Esophagus mucosa (tissue), 1 donor: ENCODE measurements at places on chromosomes 11 and 22.

GRCh38 chr11:1351278-1351937 lies 38.3 kb upstream of the BRSK2 start:
- no peak for ATAC-seq

DNA sequence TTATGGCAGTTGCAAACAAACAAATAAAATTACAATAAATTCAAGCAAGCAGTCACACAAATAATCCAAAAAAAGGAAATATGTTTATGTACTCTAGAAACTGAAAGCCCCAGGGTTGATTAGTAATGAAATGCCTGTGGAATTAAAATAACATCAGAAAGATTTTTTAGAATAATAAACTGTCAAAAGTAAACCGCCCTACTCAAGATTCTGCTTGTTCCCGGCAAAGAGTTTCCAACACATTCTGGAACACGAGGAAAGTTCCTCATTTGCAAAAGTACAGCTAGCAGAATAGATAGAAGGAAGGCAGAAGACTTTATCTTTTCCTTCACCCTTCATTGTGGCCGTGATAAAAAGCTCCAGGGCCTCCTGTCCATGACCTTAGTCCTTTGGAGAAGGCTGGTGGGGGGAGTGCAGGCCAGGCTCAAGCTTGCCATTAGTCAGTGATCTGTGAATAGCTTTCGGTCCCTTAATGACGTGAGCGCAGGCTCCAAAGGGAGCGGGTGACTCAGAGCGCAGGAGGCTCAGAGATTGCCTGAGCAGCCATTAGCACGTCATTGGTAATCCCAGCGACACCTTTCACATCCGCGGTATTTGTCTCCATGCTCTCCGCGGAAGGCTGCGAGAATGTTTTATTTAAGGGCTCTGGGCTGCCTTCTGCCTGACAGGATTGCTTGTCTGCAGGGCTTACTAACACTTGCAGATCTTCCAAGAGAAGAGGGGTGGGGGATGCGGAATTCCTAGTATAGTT lies 458.3 kb downstream of the METTL15 start:
- peak; percentile 93 for ATAC-seq

DNA sequence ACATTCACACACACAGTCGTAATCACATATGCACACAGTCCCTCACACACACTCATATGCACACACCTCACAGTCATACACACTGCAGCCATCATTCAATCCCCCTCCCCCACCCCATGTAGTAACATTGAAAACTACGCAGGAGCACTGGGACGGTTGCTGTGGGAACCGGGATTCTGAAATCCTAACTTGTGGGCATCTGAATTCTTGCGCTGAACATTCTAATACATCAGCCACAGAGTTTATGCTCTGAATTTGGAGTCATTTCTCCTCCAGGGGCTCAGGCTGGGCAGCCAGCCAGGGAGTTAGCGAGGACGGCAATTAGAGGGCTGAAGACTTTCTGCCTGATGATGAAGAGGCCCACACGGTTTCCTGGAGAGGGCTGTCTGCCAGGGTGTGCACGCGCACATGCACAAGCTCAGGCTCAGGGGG lies 32.7 kb downstream of the CD6 start:
- ATAC-seq = peak; percentile 6

GRCh38 chr22:38402204-38402603 lies 52.8 kb downstream of the KCNJ4 start:
- ATAC-seq = no peak

- ATAC-seq = no peak
These were observed 234.4 kb upstream of the E2F8 start for GRCh38 chr11:19474954-19475721.

- no peak for ATAC-seq
These were observed 105.3 kb upstream of the FGF3 start for GRCh38 chr11:69924308-69925161.

DNA sequence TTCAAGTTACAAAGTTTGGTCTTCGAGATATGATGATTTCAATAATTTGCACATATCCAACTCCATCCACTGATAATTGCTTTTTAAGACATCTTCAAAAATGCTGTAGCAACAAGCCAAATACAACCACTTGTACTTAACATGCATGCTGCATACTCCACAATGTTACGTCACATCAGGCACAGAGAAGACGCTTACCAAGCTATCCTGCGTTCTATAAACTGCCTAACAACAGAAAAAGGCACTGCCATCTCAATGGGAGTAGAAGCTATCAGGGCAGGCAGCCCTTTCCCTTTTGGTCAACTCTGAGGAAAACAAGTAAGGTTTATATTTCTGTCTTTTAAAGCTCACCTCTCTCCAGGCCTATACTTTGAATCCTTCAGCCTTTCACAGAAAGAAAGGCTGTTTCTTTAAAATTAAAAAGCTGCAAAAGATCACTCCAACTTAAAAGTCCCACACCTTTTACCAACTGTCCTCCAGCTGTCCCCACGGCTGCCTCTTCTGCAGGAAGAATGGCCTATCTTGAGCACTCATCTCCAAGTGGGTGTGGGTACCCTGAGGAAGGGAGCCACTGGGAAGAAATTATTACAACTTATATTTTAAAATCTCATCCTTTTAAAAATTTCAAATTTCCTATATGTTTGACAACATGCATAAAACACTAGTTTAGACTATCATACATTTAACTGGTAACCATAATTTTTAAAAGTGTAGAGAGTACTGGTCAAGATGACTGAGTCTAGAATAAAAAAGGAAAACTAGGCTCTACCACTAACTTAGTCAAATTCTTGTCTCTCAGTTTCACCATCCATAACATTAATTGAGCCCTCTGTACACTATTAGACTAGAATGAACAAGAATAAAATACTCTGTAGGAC lies 14.5 kb downstream of the PHF21A start:
- ATAC-seq = no peak

- peak; percentile 82 for ATAC-seq
These were observed at the start of gene TMEM45B for GRCh38 chr11:129815596-129816461. Gene TMEM45B (plus strand): TSS chr11:129815848. CDS start chr11:129852483, 36,635 bp downstream.

DNA sequence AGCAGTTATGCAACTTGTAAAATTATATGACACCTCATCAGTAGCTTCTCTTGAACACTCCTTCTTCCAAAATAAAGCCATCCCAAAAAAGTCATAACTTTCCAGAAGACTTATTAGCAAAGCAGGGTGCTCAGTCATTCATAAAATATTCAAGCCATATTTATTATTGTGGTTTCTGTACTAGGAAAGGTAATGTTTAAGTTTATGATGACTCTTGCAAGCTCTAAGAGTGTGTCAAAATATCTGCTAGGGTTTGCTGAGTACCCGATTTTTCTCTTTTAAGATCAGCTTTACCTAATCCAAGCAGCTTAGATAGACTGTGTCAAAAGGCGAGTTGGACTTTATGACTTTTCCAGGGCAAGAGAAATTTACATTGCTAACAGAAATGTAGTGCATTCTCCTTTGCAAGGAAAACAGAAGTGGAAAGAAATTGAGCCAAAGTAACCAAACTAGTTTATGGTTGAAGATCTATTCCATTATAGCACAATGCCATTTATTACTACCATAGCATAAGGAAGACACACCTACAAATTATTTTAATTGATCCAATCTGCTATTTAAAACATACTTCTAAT lies 98.0 kb upstream of the SOX6 start:
- no peak for ATAC-seq

- no peak for ATAC-seq
These were observed 257.6 kb downstream of the NELL1 start for GRCh38 chr11:20926799-20927540.

DNA sequence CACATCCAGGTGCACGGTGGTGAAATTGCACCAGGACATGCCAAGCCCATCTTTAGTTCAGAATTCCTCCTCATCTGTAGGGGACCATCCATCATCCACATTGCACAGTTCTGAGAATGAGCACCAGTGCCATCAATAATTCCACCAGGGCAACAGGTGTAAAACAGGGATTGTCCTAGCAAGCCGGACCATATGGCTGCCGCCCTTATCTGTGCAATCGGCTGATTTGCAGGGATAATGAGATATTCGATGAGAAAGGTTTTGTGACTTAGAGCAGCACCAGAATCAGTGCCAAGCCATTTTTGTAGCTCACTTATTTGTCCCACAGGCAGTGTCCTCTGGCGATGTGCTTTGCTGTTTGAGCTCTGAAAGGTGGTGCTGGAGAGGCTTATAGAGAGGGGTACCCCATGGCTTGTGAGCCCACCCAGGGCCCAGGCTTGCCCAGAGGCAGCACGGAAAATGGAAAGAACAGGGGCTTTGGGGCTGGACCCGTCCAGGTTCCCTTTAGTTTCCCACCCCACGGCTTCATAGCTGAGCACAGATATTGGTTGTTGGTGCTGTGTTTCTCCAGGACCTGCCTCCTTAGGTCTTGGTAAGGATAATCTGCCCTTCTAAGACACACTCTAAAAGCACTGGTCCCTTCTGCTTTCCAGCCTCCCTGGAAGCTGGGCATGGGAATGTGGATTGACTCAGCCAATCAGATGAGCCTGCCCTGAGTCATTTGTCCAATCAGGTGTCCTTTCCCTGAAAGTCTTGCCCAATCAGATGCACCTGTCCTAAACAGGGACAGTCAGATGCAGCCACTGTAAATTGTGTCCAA lies 84.0 kb upstream of the SHANK2 start:
- ATAC-seq = no peak

DNA sequence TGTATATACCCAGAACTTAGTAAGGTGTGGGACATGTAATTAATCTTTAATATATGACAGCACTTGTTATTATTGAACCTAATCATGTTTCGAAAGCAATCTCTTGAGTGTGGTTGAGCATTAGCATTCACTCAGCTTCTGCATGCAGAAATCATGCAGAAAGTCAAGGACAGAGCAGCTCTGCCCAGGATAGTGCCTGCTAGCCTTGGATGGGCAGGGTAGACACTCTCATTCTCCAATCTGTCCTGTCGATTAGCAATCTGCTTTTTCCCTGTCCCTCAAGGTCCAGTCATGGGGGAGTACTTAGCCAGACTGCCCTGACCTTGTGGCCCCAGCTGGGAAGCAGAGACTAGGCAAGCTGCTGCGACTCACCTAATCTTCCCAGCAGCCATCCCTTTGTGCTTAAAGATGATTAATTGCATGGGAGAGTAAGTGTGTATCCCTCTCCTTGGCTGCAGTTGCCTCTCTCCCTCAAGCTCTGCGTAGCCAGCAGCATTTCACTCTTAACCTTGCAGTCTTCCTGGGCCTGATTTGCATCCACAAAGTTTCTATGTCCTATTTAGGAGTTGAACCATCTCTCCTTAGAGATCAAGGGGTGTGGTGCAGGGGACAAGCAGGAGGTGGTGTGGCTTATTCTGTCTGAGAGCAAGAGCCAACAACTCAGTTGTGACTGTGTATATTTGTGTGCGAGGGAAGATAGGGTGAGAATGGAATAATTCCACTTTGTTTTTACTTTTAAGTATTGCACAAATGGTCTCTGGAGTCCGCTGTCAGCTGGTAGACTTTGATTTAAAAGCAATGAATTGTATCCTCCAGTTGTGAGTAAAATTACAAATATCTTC lies 101.4 kb downstream of the FDX1 start:
- ATAC-seq = peak; percentile 45

- no peak for ATAC-seq
These were observed at the start of gene GLYATL2 for GRCh38 chr11:58844361-58845005. Gene GLYATL2 (minus strand): TSS chr11:58844704. CDS start chr11:58839612, 5,092 bp downstream.

DNA sequence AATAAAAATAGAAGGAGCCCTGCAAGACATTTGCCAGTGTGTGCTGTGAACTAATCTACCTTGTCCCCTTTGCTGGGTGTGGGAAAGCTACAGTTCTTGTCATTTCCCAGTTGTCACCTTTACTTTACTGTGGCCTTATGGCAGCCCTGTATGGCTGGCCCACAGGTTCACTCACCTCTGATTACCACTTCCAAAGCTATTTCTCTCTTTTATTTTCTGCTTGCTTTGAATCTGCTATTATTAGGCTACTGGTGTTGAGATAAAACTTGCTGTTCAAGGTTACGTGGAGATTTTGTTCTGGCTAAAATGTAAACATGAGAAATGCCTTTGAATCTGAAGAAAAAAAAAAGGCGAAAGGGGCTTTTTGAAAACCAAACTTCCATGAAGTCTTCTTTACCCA lies 9.6 kb upstream of the CABP2 start:
- ATAC-seq = no peak

DNA sequence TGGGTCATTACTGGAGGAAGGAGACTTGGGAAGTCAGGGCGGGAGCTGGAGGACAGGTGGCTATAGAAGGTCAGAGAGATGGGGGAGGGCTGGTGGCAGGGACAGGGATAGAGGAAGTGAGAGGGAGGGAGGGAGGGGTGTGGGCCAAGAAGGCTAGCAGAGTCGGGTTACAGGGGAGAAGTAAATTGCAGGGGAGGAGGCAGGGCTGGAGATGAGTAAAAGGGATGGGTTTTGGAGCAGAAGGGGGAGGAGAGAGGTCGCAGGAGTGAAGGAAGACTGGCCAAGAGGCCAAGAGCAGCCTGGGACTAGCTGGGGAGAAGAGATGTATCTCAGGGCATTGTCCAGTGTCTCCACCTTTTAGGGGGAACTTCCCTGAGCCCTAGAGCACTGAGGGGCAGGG lies 33.0 kb downstream of the LRRC10B start:
- ATAC-seq = no peak

DNA sequence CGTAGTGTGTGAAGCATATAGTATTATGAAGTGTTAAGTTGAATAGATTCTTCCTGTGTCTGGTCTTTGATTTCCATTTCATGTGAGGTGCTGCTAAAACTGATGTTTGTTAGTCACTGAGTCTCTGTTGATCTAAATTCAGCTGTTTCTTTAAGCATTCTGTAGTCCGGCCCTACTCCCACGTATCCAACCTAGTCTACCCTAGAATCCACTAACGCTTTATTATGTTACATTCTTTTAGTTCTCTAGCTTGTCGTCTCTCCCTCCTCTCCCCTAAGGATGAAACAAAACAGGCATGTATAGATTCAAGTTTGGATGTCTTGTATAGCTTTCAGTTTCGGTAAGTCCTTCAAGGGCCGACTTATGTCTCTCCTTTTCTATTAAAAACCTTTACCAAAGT lies 4.1 kb downstream of the WEE1 start:
- no peak for ATAC-seq

DNA sequence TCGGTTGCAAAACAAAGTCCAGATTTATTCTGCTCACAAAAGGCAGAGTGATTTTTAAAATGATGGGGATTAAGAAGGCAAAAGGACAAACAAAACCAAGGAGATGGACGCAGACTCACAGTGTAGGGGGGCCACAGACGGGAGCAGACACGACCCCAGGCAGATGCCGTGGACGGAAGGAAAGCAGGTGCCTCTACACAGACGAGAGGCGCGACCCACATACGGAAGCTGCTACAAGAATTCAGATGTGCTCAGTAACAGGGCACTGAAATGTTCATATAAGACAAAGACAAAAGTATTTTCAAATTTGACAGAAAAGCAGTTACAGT lies 148.9 kb downstream of the BRD1 start:
- ATAC-seq = no peak

DNA sequence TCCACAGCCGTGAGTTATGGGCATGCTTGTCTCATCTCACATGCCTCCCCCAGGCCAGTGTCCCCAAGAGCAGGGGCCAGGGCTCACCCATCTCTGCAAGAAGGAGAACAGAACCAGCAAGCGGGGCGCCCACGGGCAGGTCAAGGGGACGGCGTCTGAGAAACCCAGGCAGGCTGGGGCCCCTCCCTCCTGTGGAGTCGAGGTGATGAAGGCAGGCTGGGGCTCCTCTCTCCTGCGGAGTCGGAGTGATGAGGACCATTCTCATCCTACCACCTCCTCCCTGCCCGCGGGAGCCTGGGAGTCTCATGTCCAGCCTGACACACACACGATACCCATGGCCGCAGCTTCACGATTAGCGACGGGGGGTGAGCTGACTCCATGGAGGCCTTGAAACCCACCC lies 141.9 kb downstream of the CTTN start:
- no peak for ATAC-seq
